HFFc6 (cell line): ENCODE measurements at places on chromosomes 3 and 15. TPM values are rescaled to one million over a fixed set of nuclear protein-coding genes. Genes with fewer than 3 reads are reported as not detected.
A peak's percentile ranks its signal among the peaks of the same experiment; 100 is the strongest.

DNA sequence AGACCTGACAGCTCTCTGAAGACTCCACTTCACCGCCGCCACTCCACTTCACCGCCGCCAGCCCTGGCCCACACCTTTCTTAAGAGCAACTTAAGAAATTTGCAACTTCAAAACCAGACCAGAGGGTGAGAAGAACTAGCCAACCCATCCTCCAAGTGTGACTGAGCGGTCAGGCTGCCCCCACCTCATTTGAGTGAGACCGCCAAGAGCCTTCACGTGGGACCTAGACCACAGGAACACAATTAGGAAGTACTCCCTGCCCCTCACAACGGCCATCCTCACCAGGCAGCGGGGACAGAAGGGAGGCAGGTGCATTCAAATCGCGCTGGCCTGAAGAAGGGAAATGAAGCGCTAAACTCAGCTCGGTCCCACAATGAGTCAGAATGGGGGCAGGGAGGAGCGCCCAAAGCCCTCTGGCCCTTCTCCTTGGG lies 156.8 kb upstream of the BCL6 start:
- H3K27ac ChIP-seq, result no peak overlapping the region
- H3K36me3 ChIP-seq, result no peaks in the 10 kb centered on the region
- no peaks in the 10 kb centered on the region for H3K4me1 ChIP-seq
- H3K27me3 ChIP-seq, result peaks cover 2% of the 10 kb centered on the region

GRCh38 chr15:58342508-58342907 lies 89.3 kb upstream of the LIPC start:
- H3K27me3 ChIP-seq, result peaks cover 9% of the 10 kb centered on the region
- H3K4me3 ChIP-seq, result no peak overlapping the region
- H3K4me1 ChIP-seq, result peaks cover 12% of the 10 kb centered on the region
- DNase-seq, result no peak

DNA sequence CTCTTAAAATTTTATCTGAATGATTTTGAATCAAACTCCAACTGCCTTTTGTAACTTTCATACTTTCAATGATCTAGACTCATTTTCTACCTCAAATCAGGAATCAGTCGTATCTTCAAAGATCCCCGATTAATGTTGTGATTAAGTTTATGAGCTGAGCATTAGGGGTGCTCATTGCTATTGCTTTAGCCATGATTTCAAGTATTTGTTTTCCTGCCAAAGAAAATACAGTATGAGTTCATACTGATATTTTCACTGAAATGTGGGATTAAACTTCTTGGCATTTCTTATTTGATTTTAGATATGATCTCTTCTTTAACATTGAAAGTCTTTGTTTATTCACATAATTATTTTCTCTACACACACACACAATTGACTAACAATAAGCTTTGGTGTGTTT lies 785.6 kb downstream of the NTRK3 start:
- H3K27me3 ChIP-seq, result no peaks in the 10 kb centered on the region; the same call in 1 of the 2 replicates
- peak; percentile 3 for DNase-seq
- no peak overlapping the region for H3K27ac ChIP-seq
- no peaks in the 10 kb centered on the region for H3K4me1 ChIP-seq
- no peaks in the 10 kb centered on the region; the same call in 1 of the 2 replicates for H3K36me3 ChIP-seq
- H3K4me3 ChIP-seq, result no peak overlapping the region

DNA sequence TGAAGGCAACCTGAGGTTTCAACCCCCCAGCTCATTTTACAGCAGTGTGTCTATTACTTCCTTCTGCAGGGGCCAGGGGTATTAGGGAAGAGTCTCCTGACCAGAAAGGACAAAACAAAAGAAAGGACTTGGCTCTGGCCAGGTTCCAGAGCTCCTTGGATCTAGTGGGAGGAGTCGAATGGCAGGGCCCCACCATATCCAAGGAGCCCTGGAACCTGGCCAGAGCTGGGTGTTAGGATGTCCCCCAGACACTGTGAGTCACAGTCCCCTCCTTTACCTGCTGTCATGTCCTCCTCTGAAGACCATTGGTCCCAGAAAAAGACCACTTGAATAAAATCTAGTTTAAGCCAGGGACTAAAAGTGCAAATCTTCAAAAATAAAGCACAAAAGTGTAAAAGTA lies 113.2 kb downstream of the EEFSEC start:
- H3K27me3 ChIP-seq, result peaks cover 1% of the 10 kb centered on the region; the same call in 1 of the 2 replicates
- H3K27ac ChIP-seq, result no peak overlapping the region
- no peak overlapping the region for H3K4me3 ChIP-seq
- H3K4me1 ChIP-seq, result no peaks in the 10 kb centered on the region

- H3K27ac ChIP-seq, result peak overlapping the region; percentile 89
- peaks cover 7% of the 10 kb centered on the region for H3K27me3 ChIP-seq
- H3K4me1 ChIP-seq, result peaks cover 85% of the 10 kb centered on the region
These were observed 43.2 kb downstream of the HRH1 start for GRCh38 chr3:11197484-11197883.

- H3K4me1 ChIP-seq, result no peaks in the 10 kb centered on the region
- no peak overlapping the region for H3K4me3 ChIP-seq
- no peak for DNase-seq
These were observed 460.8 kb downstream of the ROBO2 start for GRCh38 chr3:77500721-77501120.

DNA sequence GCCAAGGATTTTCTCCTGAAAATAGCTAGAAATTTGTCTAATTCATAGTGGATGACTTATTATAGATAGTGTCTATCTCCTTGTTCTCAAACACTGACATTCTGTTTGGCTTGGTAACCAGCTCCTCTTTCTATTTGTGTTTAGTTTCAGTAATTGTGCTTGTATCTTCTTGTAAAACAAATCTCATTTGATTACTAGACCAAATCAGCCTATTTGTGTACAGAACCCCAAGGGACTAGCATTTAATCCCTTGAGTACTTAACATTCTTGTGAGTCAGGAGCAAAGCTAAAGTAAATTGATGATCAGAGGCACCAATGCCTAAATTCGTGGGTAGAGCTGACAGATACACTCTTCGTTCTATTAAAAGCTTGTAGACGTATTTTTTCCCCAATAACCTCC lies 306.5 kb upstream of the SLITRK3 start:
- H3K4me1 ChIP-seq, result no peaks in the 10 kb centered on the region
- H3K4me3 ChIP-seq, result no peak overlapping the region
- H3K27me3 ChIP-seq, result no peaks in the 10 kb centered on the region
- no peaks in the 10 kb centered on the region; the same call in 1 of the 2 replicates for H3K36me3 ChIP-seq
- DNase-seq, result no peak

- peaks cover 5% of the 10 kb centered on the region for H3K4me1 ChIP-seq
- no peak overlapping the region for H3K27ac ChIP-seq
- H3K36me3 ChIP-seq, result no peaks in the 10 kb centered on the region
- H3K27me3 ChIP-seq, result peaks cover 27% of the 10 kb centered on the region
- no peak for DNase-seq
- no peak overlapping the region for H3K4me3 ChIP-seq
These were observed 44.4 kb upstream of the LARS2 start for GRCh38 chr3:45343947-45344346.

- H3K4me1 ChIP-seq, result peaks cover 17% of the 10 kb centered on the region
- H3K36me3 ChIP-seq, result no peaks in the 10 kb centered on the region
- no peak overlapping the region for H3K4me3 ChIP-seq
- no peak for DNase-seq
- H3K27me3 ChIP-seq, result no peaks in the 10 kb centered on the region; the same call in 1 of the 2 replicates
These were observed 46.9 kb downstream of the ZNF710 start for GRCh38 chr15:90047956-90048575.

DNA sequence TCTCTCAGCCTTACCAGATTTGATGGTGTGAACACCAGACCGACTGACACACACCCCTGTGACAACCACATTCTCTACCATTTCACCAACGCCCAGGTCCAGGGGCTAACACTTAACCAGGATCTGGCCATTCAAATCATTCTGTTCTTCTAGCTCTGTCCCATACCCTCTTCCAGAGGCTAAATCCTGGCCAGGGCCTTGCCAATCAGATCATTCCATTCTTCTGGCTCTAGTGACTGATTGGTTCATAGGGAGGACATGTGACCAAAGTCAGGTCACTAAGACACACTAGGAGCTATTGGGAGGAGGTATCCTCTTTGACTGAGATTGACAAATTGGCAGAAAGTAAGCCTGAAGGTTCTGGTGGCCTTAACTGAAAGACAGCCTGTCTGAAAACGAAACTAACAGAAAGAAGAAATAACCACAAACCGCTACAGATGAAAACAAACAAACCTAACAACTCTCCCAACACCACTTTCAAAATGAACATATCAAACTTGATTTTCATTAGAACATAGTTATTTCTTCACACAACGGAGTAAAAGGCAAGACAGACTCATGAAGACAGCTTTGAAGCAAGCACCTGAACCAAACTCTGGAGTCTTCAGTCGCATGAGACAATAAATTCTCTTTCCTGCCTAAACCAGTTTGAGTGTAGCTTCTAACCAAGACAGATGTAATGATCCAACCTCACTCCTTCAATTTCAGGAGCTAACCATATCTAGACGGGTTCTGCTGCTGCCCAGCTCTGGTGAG lies 68.5 kb downstream of the TRANK1 start:
- H3K4me3 ChIP-seq, result peak overlapping the region; percentile 73
- no peak for DNase-seq
- H3K27ac ChIP-seq, result no peak overlapping the region; the same call in 1 of the 2 replicates
- peaks cover 10% of the 10 kb centered on the region for H3K4me1 ChIP-seq

DNA sequence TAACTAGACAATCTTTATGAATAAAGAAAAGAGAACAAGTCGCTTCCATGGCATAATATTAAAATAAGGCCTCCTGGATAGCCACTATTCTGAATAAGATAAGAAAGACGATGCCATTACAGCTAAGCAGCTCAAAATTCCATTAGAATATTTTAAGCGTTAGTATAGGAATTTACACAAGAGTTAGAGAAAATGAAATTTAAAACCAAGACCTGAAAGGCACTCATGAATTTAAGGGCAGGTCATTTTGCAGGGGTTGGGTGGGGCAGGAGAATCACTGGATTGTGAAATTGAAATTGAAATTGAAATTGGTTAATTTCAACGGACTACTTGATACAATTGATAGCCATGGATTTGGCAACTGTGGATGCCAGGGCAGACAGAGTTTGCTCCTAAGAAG lies 91.8 kb upstream of the GOLGA8J start:
- peaks cover 23% of the 10 kb centered on the region for H3K27me3 ChIP-seq
- H3K36me3 ChIP-seq, result no peaks in the 10 kb centered on the region
- no peak overlapping the region for H3K4me3 ChIP-seq
- DNase-seq, result no peak
- peaks cover 18% of the 10 kb centered on the region for H3K4me1 ChIP-seq
- H3K27ac ChIP-seq, result no peak overlapping the region

GRCh38 chr3:14750650-14751049 lies 68.1 kb upstream of the FGD5 start:
- no peak overlapping the region for H3K27ac ChIP-seq
- DNase-seq, result no peak
- peaks cover 5% of the 10 kb centered on the region; the same call in 1 of the 2 replicates for H3K27me3 ChIP-seq
- peaks cover 5% of the 10 kb centered on the region; the same call in 1 of the 2 replicates for H3K36me3 ChIP-seq

DNA sequence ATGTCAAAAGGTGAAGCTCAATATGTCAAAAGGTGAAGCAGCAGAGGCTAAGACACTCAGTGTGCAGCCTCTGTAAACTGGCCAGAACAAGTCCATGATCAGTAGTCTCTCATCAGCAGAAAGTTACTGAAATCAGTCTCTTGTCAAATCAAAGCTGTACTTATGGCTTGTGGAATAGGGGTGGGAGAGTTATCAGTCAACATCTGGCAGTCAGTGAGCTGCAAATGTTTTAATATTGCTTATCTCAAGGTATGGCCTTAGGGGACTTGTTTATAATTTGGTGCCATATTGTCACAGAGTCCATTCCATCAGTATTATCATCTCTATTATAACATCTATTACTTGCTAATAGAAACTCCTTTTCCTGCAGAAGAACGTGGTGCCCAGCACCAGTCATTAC lies 14.9 kb upstream of the WDR49 start:
- no peak for DNase-seq
- H3K27ac ChIP-seq, result no peak overlapping the region
- H3K27me3 ChIP-seq, result no peaks in the 10 kb centered on the region
- H3K36me3 ChIP-seq, result 0 out of 2 replicates have a peak, but pooled peaks cover 6% of the 10 kb centered on the region

GRCh38 chr3:141796081-141796888 lies 33.1 kb downstream of the GRK7 start:
- H3K4me3 ChIP-seq, result no peak overlapping the region
- DNase-seq, result peak; percentile 6
- H3K36me3 ChIP-seq, result no peaks in the 10 kb centered on the region
- peaks cover 18% of the 10 kb centered on the region for H3K27me3 ChIP-seq
- H3K27ac ChIP-seq, result no peak overlapping the region
- H3K4me1 ChIP-seq, result peaks cover 5% of the 10 kb centered on the region; the same call in 1 of the 2 replicates

C15orf39 gene
- 10.2 to 12.7 TPM (median 11.3 TPM) in 3 replicates for total RNA-seq

PLSCR4 gene
- 6.7 and 10.4 TPM in 2 replicates for total RNA-seq

ROPN1 gene
- total RNA-seq, result not detected in 3 replicates
